ENCODE measurements at places on chromosomes 5 and 9.

DNA sequence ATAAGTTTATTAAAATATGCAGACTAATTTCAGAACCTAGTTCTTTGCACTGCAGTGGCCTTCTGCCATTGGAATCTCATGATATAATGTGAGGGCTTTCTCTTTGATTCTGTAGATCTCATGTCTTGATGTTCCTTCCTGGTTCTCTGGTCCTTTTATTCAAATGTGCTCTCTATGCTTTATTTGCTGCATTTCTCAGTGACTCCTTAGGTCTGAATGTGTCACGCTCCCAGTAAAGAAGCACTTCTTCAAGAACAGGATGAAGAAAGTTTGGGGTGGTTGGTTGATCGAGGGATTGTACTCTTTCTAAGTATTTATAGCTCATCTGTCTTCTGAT lies 122.6 kb downstream of the GDNF start:
- no peaks in the 10 kb centered on the region for H3K27me3 ChIP-seq
- H3K27ac ChIP-seq: no peak overlapping the region
- no peaks in the 10 kb centered on the region for H3K36me3 ChIP-seq
- H3K4me1 ChIP-seq: peaks cover 12% of the 10 kb centered on the region
- H3K4me3 ChIP-seq: no peak overlapping the region

- no peaks in the 10 kb centered on the region for H3K36me3 ChIP-seq
- H3K4me3 ChIP-seq: peak overlapping the region; percentile 11
- DNase-seq: peak; percentile 88
- H3K27me3 ChIP-seq: peaks cover 29% of the 10 kb centered on the region
Observed at GRCh38 chr9:124771867-124772679, 962 bp upstream of the NR6A1 start.

GRCh38 chr9:119003882-119004617 lies 365.2 kb downstream of the BRINP1 start:
- H3K36me3 ChIP-seq: no peaks in the 10 kb centered on the region
- H3K27ac ChIP-seq: no peak overlapping the region
- no peak for DNase-seq
- H3K4me1 ChIP-seq: no peaks in the 10 kb centered on the region

GRCh38 chr5:20556115-20556763 lies 568.2 kb upstream of the CDH18 start:
- no peak overlapping the region for H3K27ac ChIP-seq
- no peaks in the 10 kb centered on the region for H3K27me3 ChIP-seq
- H3K36me3 ChIP-seq: no peaks in the 10 kb centered on the region
- no peaks in the 10 kb centered on the region for H3K4me1 ChIP-seq
- no peak for DNase-seq
- H3K4me3 ChIP-seq: no peak overlapping the region

DNA sequence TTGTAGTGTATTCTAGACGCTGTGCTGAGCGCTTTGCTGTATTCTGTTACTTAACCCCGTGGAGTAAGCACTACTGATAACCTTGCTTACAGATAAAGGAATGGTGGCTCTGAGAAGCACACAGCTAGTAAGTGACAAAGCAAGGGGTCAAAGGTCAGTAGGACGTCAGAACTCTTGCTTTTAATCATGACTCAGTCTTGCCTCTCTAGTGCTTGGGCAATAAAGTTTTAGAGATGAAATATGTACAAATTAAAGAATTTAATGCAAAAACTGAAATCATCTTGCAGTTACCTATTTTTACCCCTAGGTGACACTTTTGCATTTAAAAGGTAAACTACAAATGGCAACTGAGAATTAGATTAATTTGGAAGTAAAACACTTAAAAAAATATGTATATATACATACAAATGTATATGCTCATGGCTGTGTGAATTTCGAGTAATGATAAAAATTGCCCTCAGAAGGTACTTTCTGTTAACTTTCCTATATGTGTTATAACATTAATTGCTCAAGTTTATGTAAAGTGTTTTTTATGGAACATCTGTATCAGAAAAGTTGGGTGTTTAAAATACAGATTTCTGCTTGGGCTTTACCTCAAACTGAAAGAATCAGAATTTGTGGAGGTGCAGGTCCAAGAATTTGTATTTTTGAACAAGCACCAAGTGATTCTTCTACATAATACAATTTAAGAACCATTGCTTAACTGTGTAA lies 175.1 kb upstream of the DAB2 start:
- H3K27ac ChIP-seq: no peak overlapping the region
- no peaks in the 10 kb centered on the region for H3K27me3 ChIP-seq
- no peaks in the 10 kb centered on the region for H3K36me3 ChIP-seq
- no peak overlapping the region for H3K4me3 ChIP-seq
- peak; percentile 34 for DNase-seq

DNA sequence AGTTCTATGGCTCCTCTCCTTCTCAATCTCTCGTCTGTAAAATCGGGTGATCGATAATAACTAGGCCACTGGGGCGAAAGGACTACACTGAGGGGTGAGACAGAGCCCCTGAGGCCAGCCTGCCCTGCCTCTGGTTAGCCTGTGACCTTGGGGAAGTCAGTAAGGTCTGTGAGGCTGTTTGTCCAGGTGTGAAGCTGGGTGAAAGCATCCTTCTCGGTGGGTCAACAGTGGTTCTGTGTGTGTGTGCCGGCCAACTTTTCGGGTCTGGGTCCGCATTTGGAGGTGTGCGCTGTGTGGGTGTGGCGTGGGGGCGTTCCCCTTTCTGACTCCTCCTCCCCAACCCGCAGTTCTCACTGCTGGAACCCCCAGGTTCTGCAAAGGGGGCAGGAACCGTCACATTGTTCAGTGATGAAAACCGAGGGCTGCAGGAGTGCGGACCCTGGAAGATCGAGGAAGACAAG lies 5.0 kb upstream of the RNF44 start:
- peak overlapping the region; percentile 82 for H3K27ac ChIP-seq
- peaks cover 13% of the 10 kb centered on the region for H3K4me1 ChIP-seq
- H3K4me3 ChIP-seq: no peak overlapping the region
- no peaks in the 10 kb centered on the region for H3K27me3 ChIP-seq
- no peak for DNase-seq

- peaks cover 8% of the 10 kb centered on the region for H3K36me3 ChIP-seq
- DNase-seq: no peak
- H3K4me1 ChIP-seq: peaks cover 17% of the 10 kb centered on the region
- H3K27me3 ChIP-seq: peaks cover 9% of the 10 kb centered on the region
- H3K4me3 ChIP-seq: peak overlapping the region; percentile 74
Observed at GRCh38 chr5:181224390-181225229, 1.5 kb downstream of the TRIM41 start.

- DNase-seq: no peak
- no peaks in the 10 kb centered on the region for H3K27me3 ChIP-seq
- H3K4me1 ChIP-seq: no peaks in the 10 kb centered on the region
- H3K36me3 ChIP-seq: peaks cover 11% of the 10 kb centered on the region
Observed at GRCh38 chr5:180611140-180611850, 20.0 kb upstream of the SCGB3A1 start.

- no peak overlapping the region for H3K4me3 ChIP-seq
- H3K27me3 ChIP-seq: no peaks in the 10 kb centered on the region
- H3K36me3 ChIP-seq: no peaks in the 10 kb centered on the region
Observed at GRCh38 chr5:149931992-149932436, 12.6 kb downstream of the PDE6A start.

- no peak overlapping the region for H3K27ac ChIP-seq
- H3K27me3 ChIP-seq: no peaks in the 10 kb centered on the region
- DNase-seq: no peak
- no peak overlapping the region for H3K4me3 ChIP-seq
Observed at GRCh38 chr5:166595274-166595951, 1696.0 kb upstream of the WWC1 start.

- H3K4me1 ChIP-seq: no peaks in the 10 kb centered on the region
- no peak for DNase-seq
- H3K27me3 ChIP-seq: no peaks in the 10 kb centered on the region
- no peak overlapping the region for H3K4me3 ChIP-seq
- H3K36me3 ChIP-seq: no peaks in the 10 kb centered on the region
Observed at GRCh38 chr9:79013715-79014610, 557.8 kb upstream of the TLE4 start.

- H3K27ac ChIP-seq: no peak overlapping the region
- H3K27me3 ChIP-seq: no peaks in the 10 kb centered on the region
- no peak overlapping the region for H3K4me3 ChIP-seq
Observed at GRCh38 chr5:25415970-25416369, 771.2 kb upstream of the CDH10 start.

DNA sequence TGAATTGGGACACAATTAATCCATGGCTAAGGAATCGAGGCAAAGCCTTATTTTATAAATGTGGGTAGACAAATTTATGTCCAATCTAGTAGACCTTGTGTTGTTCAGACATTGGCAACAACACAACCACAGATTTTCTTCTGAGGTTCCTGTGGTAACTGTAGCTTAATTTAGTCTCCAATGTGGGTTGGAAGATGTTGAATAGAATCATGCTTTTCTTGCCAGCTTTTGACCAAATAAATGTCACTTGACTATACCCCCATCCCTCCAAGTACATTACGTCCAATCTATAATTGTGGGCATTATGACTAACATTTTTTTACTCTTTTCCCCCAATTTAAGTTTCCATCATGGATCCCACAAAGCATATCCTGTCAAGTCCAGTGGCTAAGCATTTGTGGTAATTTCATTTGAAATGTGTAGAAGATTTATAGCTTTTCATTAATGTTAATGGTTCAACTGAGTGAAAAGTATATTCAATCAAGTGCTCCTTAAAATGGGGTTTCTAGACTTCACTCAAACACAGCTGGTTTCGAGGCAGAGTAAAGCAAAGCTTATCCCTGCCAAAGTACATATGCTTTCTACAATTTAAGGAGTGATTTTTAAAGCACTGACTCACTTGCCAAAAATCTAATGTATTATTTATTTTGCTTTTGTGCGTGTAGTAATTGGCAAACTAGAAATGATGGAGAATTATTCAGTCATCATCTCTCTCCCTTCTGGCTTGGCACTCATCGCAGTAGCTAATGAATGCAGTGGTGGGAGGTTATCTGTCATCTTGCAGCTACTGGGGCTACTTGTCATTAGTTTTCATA lies 141.8 kb downstream of the FAM174A start:
- H3K36me3 ChIP-seq: no peaks in the 10 kb centered on the region
- H3K4me3 ChIP-seq: no peak overlapping the region
- DNase-seq: peak; percentile 92
- H3K27me3 ChIP-seq: no peaks in the 10 kb centered on the region
- H3K4me1 ChIP-seq: peaks cover 7% of the 10 kb centered on the region
